ENCODE measurements at places on chromosomes 4 and X.

GRCh38 chr4:41844327-41844726, 90.9 kb upstream of the TMEM33 start:
- DNase-seq, result no peak

DNA sequence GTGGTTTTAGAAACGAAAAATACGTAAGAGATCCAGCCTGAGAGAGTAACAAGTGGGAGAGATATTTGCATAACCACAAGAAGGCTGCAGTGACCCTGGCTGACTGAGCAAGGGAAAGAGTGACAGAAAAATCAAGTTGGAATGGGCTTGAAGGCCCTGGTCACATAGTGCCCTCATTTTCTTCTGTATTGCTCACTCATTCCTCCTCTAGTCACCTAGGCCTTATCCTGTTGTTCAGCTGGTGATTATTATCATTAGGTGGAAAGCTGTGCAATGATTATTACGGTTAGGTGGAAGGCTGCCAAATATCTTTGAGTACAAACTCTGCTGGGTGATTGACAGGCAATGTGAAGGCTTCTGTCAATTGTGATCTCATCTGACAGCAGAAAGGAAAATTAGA, 2384.1 kb downstream of the PCDH7 start:
- no peak for DNase-seq

- DNase-seq, result no peak
Measured at GRCh38 chr4:29704059-29704458, 1016.1 kb upstream of the PCDH7 start.

DNA sequence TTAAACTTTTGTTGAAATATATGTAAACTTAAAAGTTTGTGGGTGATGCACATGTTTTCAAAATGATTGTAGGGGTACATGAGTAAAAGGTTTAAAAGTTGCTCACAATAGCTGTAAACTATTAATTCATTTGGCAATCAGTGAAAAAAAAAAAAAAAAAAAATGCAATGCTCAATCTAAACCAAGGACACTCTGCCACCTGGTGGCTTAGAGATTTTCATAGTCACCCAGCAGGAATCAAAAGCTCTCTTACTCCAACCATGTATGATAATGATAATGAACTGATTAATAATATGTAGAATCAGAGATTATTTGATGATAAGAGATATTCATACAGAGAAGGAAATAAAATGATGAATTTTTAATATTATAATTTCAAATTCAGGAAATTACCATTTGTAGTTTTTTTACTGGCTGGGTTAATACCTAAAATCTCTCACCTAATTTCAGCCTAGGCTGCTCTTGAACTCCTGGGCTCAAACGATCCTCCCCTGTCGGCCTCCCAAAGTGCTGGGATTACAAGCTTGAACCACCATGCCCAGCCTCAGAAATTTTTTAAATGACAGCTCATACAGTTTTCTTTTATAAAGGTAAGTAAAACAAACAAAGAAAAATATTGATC, 46.9 kb upstream of the SLC25A4 start:
- DNase-seq, result no peak

- DNase-seq, result no peak
Measured at GRCh38 chr4:132827522-132827921, 321.6 kb upstream of the PCDH10 start.

DNA sequence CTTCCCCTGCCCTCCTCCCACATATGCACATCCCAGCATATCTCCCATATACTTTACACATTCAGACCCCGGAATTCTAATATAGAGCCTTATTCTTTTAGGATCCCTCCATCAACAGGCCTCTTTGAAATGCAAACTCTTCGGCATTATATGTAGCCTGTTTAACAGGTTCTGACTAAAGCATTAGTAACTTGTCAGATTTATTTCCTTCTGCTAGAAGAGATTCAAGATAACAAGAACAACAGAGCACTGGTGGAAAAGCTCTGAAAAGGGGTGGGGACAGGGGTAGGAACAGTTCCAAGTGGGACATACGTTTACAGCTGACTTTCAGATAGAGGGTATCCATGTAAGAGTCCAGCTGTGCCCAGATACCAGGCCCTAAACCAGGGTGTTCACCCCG, 31.7 kb upstream of the PRPS1 start:
- no peak for DNase-seq

DNA sequence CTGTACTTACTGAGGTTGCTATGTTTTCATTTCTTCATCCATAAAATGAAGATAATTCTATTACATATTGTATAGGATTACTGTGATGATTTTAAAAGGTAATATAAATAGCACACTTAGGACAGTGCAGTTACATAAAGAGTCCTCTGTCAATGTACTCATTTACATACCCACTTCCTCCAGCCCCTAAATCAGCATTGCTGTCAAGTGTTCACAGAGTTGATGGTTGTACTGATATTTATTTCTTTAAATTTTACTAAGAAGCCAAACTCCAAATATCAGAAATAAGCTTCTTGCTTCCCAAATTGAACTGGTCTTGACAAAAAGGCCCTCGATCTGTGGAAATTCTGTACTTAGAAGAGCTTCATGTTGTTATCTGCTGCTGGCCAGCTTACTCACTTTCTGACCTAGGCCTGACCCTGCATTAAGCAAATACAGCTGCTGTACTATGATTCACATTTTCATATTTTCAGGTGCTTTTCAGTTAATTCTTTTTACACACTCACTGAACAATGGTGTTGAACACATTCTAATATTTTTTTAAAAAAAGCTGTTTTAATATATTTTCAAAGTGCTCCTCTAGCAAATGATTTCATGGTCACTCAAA, 259.6 kb downstream of the UNC5C start:
- no peak for DNase-seq

DNA sequence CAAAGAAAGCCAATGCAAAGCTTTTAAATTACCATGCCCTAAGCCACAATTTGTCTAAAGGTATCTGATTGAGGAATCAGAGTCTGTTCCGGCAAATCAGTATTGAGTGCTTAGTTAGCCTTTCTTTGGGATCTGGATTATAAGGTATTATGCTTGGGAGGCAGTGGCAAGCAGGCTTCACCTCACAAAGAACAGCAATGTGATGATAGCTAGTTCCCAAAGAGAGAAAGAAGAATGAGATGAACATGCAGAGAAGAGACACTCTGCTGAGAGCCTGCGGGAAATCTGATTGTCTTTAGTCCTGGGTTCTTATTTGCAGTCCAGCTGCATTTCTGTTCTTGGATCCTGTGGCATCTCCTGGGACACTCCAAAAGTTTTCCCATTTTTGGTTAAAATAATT, 35.2 kb downstream of the WDFY3 start:
- DNase-seq, result no peak

DNA sequence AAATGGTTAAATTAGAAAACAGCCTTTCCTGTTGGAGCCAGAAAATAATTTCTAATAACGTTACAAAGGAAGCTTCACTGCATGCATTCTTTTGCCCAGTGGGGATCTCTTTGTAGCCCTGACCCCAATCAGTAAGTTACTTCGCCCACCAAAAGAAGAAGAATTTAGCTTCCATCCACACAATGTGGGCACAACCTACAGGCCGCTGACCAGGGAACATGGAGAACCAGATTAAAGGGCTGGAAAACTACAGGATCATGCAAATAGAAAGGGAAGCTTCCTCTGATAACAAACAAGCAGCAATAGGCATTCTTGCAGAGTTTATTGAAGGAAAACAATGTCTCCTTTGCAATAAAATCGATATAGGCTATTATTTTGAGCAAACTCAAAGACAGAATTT, 21.3 kb upstream of the TSPAN5 start:
- DNase-seq, result no peak

DNA sequence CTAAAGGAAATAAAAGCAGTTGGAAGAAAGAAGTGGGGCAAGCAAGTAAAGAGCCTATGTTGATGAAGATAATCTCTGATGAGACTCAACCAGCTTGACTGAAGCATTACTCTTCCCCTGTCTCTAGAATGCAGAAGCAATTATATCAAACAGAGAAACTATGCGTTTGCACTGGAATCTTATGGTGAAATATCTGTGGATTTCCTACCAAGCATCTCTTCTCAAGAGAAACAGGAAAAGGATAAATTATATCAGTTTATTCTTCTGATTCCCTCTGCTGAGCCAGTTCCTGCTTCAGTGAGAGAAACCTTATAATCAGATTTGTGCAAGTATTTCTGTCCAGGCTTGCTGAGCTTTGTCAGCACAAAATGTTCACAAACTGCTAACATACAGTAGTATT, 316.7 kb upstream of the SLC7A11 start:
- DNase-seq, result no peak

DNA sequence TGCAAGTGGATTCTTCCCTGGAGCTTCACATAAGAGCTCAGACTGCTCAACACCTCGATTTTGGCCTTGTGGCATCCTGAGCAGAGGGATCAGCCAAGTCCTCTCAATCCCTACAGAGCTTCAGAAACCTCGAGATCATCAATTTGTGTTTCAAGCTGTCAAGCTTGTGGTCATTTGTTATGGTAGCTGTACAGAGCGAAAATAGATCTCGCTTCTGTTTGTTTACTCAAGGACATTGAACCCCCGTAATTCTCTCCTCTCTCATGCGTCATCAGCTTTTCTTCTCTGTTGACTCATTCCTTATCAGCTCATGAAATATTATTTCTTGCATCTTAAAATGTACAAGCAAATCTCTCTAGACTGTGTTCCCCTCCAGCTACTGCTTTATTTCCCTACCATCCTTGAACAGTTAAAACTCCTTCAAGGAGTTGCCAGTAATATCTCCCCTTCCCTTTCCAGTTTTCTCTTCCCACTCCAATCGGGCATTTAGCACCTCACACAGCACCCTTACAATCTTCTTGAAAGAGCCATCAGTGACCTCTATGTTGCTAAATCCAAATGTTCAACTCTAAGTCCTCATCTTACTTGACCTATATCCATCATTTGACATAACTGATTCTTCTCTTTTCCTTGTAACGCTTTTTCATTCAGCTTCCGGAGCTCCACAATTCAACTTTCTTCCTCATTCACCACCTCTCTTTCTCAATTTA, 106.2 kb upstream of the FAT1 start:
- DNase-seq, result no peak

- DNase-seq, result no peak
Measured at GRCh38 chr4:101850698-101851097, 60.2 kb downstream of the BANK1 start.

DNA sequence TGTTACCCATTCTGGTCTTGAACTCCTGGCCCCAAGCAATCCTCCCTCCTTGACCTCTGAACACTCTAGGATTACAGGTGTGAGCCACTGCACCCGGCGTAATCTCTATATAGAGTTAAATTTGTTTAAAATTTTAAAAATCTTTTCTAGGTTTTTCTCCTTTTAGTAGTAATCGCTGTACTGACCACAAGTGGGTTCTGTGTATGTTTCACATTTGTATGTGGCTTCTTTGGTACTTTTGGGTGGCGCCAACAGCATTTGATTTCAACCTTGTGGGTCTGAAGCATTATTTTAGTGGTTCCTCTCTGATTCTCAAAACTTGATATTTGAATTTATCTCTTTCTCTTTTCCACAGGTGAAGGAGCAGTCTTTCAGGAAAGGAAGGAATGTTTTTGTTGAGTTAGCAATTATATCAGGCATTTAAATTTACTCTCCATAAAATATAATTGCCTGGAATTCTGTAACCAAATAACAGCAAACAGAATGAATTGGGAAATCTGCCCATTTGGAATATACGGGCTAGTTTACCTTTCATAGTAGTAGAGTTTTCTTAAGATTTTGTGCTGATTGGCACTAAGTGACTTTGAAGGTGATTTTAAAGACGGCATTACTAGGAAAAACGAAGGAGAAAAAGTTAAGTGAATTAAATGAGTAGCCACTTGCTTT, 29.5 kb downstream of the ARHGAP10 start:
- DNase-seq, result no peak

- no peak for DNase-seq
Measured at GRCh38 chr4:107151173-107151572, 115.1 kb upstream of the DKK2 start.

- no peak for DNase-seq
Measured at GRCh38 chr4:110124711-110125110, 73.7 kb downstream of the ELOVL6 start.

GRCh38 chr4:106444557-106444956, 76.0 kb upstream of the GIMD1 start:
- no peak for DNase-seq

DNA sequence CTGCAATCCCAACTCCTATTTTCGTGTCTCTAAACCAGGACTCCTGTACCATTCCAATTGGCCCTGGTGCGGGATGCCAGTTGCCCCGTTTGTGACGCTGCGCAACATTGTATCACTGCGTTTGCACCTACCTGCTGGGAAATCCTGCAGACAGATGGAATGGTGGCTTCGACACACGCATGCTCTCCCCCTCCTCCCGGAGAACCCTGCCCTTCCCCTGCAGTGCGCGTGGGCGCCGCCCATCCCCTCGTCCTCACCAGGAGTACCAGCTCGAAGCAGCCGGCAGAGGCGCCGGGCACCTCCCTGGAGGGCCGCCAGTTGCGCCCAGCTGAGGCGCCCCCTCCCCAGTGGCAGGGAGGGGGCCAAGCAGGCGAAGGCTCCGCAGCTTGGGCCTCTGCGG, 1.4 kb downstream of the DGKK start:
- no peak for DNase-seq

DNA sequence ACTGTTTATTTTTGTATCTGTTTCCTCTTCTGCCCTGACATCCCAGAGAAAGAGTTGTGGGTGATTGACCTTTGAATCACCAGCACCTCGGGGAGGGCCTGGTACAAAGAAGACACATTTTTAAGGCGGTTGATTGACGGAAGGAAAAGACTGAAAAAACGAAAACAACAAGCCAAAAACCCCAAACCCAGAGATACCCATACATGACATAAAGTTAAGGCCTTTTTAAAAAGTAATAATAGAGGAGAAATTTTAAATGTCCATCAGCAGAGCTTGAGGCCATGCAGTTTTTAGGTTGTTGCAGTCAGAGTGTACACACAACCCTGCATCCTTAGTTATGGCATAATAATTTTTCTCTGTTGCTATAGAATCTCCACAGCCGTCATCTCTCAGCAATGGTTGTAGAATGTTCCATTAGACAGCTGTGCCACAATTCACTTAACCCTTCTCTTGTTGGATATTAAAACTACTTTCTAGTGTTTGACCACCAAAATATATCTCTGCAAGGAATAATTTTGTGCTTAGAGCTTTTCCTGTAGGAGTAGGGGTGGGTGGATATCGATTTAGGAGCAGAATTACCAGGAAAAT, 110.2 kb downstream of the GNL3L start:
- no peak for DNase-seq

- no peak for DNase-seq
Measured at GRCh38 chr4:173001571-173001970, 167.0 kb upstream of the GALNT7 start.

All from C1 segment of cervical spinal cord (tissue), 14 donors.